ENCODE measurements at places on chromosomes 5 and 9.

- DNase-seq = no peak
Measured at GRCh38 chr5:59025734-59026133, 442.9 kb downstream of the RAB3C start.

DNA sequence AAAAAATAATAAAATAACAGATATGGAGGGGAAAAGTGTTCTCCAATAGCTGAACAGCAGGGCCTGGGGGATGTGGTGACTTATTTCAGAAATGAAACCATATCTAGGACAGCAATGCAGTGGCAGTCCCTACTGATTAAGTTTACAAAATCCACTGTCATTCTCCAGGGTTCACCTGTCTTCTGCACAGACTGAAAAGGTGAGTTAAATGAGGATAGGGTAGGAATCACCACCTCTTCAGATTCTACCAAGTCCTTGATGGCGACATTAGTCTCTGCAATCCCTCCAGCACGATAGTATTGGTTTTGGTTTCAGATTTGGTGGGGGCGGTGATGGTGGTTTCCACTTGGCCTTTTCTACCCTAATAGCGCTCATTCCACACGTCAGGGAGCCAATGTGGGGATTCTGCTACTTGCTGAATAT lies 32.3 kb upstream of the NPM1 start:
- no peak for DNase-seq

DNA sequence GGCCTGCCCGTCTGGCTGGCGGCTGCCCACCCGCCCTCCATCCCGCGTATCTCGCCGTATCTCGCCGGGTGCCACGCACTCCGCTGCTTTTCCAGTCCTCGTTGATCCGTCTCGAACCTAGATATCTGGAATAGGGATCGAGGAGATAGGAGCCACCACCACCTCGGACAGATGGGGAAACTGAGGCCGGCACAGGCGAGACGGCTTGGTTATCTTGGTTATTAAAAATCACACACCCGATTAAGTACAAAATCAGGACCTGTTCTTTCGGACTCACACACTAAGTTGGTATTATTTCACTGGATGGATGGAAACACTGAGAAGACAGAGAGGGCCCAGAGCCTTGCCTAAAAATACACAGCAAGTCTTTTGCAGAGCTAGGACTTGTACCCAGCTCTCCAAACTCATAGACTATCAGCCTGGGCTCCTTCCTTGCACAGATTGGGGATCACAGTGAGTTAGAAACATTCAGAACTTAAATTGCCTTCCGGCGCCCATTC lies 678 bp downstream of the SLC26A2 start:
- no peak for DNase-seq

DNA sequence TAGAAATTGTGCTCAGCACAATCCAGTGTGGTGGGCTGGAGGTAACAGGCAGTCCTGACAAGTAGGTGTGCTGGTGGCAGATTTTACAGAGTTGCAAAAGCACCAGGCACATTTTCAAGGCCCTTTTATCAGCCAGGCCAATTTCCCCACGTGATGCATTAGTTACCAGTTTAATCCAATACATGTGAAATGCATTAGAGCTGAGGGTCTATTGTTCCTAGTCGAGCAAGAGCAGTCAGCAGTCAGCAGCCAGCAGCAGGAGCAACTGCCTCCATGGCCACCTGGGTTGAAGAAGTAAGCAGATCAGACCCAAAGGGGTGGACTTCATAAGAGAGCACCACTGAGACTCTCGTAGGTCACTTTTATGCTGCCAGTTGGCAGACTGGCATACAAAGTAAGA lies 76.7 kb downstream of the EPB41L4A start:
- DNase-seq = no peak

DNA sequence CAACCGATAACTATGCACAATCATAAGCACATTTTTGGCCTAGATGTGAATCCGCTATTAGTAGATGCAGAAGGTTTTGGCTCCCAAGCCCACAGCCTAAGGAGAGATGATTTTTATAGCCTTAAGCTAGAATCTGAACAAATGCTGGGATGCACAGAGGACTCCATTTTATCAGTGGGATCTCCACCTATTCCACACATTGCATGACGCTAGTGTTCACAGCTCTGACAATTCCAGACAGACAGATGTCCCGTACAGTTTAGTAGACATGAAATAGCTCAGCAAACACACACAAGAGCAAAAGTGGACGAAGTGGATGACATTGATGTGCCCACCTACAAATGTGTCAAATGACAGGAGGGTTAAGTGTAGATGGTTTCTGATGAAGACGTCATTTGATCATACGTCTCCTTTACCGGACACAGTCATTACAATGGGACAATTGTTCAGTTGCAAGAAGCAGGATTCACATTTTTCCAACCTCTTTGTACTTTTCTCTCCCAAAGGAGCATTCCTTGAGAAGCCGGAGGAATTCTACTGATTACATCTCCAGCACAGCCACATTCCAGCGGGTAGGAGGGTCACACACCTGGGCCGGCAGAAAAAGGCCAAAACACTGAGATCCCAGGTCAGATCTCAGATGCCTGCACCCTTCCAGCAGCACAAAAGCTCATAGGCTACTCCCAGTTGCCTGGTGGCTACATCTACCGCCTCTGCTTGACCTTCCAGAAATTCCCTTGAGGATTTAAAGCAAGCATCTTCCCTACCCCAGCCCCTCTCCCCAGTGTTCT lies 202.4 kb downstream of the SLIT3 start:
- no peak for DNase-seq

DNA sequence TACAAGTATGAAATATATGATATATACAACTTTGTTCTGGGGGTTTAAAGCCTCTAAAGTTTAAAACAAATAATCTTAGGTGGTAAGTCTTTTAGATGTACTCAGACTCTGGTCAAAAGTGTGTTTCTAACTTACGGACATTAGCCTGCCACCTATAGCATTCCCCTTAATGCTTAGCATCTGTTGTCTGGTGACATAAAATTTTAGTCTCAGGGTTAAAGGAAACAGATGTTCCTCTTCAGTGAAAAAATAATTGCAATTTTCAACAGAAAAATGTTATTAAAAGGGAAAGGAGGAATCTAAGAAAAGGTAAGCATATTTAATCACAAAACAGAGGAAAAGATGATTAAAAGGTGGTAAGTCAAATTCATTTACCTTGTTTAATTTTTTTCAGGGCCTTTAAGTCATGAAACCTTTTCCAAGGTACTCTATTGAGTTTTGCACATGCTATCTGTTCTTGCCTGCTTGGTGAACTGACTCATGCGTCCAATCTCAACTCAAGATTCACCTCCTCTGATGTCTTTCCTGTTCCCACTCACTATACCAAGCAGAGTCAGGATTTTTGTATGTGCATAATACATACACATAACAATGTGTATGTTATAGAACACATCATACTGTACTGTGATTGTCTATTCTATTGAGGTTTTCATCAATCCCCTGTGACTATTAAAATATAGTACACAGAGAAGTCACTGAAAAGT lies 7.9 kb downstream of the TMEM167A start:
- no peak for DNase-seq

DNA sequence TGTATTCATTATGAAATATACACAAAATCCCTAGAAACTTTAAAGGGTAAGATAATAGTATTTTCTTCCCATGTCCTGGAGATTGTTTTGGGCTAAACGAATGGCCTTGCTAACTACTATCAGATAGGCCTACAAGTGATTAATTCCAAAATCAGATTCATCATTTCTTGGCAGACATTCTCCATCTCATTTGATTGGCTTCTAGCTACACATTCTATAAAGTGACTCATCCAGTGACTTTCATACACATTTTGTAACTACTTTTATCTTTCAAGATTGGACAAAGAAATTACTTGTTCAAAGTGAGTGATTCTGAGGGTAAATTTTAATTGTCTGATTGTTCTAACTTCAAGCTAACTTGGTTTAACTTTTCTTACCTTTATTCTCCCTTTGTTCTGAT lies 93.3 kb downstream of the RAPGEF6 start:
- no peak for DNase-seq

GRCh38 chr5:62457071-62457470 lies 44.5 kb downstream of the IPO11 start:
- DNase-seq = no peak

- no peak for DNase-seq
Measured at GRCh38 chr9:130448771-130449603, 4.2 kb downstream of the ASS1 start.

- no peak for DNase-seq
Measured at GRCh38 chr5:148186248-148187003, 16.4 kb upstream of the SPINK6 start.

DNA sequence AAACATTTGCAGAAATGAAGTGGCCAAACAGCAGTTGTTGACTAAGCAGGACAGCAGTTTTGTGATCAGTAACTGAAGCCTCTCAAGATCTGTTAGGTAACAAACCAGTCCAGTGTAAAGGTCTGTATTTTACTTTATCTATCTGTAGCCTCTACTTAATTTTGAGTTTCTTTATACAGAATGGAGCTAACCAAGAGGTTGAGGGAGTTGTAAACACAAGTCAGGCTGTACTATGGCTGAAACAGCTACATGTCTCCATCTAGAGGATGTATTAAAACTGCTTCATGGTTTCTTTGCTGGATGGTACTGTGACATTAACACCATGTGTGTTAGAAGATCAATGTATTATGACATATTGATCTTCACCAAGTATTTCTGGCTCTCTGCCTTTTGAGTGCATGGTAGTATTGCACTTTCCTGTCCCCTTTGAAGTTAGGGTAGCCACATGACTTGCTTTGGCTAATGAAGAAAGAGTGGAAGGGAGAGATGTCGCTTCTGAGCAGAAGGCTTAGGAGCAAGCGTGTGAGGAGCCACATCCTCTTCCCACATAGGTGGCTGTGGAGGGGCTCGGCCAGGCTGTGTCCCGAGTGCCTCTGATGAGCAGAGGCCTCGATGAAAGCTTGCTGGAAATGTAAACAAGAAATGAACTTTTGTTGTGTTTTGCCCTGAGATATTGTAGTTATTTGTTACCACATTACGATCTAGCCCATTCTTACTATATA lies 105.6 kb upstream of the PCA3 start:
- DNase-seq = no peak

- no peak for DNase-seq
Measured at GRCh38 chr5:65825408-65826328, 100.7 kb upstream of the ERBIN start.

- DNase-seq = no peak
Measured at GRCh38 chr5:5587474-5587873, 165.0 kb downstream of the ICE1 start.

GRCh38 chr5:53343187-53343586 lies 137.2 kb upstream of the FST start:
- DNase-seq = no peak

DNA sequence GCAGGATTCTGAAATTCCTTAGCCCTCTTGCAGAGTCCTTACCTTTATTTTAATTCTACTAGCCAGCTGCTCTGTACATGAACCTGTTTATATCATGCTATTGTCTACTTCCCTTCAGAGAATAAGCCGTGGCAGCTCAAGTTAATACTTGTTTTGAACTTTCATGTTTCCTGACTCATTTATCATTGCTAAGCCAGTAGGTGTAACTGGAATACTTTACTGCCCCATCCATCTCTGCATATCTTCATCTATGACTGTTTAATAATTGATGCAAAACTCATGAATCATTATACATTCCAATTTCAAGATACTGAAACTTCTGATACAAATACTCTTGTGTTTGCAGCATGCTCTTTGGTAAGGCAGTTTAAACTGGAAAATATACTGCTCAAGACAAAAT lies 174.7 kb downstream of the PPP2R2B start:
- no peak for DNase-seq

- no peak for DNase-seq
Measured at GRCh38 chr9:120571443-120572257, 8.3 kb downstream of the CDK5RAP2 start.

GRCh38 chr5:39447059-39447458 lies 22.3 kb upstream of the DAB2 start:
- DNase-seq = no peak

DNA sequence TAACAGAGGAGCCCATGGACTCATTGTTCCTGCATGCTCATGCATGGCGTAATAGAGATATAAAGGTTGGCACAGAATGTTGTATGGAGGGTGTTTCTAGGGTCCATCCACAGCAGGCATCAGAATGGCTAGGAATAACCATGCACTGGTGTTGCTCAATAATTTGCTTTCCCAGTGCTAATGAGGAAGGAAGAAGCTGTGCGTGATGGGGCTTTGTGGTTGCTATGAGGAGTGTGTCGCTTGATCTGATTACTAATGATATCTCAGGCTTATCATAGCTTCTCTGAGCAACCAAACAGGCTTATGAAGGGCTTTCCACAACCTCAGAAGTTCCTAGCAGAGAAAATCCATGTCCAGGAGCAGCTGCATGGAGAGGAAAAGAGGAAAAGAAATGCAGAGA lies 151.3 kb upstream of the TRPC7 start:
- no peak for DNase-seq

DNA sequence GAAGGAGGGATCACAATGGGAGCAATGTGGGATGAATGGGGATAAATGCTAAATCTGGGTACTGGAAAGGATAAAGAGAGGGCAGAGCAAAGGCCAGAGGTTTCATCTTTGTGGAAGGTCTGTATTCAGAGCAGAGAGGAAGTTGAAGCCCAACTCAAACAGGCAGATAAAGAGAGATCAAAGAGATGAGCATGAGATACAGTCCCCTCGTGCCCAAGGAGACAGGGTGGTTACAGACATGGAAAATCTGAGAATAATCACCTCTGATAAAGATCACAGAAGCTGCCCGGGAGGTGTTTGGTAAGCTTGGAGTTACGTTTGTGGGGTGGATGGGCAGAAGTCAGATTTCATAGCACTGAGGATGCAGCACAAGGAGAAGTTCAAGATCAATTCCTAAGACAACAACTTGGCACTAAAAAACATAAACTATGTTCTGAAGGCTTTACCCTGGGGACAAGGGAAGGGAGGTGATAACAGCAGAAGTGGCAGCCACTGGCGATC lies 459 bp upstream of the ERAP2 start:
- no peak for DNase-seq

GRCh38 chr5:178490935-178491652 lies 99.1 kb downstream of the COL23A1 start:
- DNase-seq = no peak

GRCh38 chr5:167643631-167644280 lies 647.7 kb upstream of the WWC1 start:
- DNase-seq = no peak

GRCh38 chr5:139849942-139850341 lies 54.3 kb downstream of the PSD2 start:
- DNase-seq = peak; percentile 26

GRCh38 chr5:146366904-146367303 lies 28.3 kb downstream of the POU4F3 start:
- no peak for DNase-seq

DNA sequence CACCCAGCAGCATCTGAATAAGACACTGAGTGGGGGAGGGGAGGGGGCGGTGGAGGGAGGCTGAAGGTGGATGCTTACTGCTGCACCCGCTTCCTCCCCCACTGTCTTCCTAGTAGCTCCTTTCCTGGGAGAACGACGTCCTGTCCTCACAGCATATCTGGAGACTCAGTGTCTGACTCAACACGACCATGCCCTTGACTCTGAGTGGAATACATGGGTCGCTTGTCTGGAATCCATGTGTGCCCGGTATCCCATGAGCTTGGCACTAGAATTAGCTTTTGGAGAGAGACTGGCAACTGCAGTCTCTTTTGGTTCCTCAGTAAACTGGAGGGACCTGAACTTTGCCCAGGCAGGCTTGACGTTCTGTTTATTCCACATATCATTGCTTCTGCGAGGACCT lies 125.4 kb upstream of the FAM120A start:
- no peak for DNase-seq

GRCh38 chr9:35236692-35237091 lies 74.9 kb downstream of the UNC13B start:
- DNase-seq = no peak

Data from activated CD4-positive, CD25-positive, alpha-beta regulatory T cell treated with anti-CD3 and anti-CD28 coated beads, Interleukin-2, amount 50 U/mL, for 72 hours (primary cell).